ENCODE measurements at places on chromosomes 5 and 9.

DNA sequence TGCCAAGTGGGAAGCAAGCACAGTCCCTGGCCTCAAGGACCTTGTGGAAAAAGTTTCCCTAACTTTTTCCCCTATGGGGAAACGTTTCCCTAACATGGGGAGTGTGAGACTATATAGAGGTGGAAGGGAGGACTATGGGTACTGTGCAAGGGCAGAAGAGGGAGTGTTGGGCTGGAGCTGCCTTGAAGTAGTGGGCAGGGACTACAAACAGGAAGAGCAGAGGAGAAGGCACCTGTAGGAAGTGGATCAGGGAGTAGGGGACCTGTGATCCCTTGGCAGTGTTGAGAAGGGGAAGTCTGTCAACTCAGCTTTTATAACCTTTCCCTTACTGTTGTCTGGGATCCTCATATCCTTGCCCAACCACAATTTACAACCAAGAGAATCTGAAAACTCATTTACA, 1.4 kb downstream of the CMYA5 start:
- no peaks in the 10 kb centered on the region for H3K27me3 ChIP-seq
- H3K36me3 ChIP-seq = peaks cover 10% of the 10 kb centered on the region
- DNase-seq = no peak

GRCh38 chr9:107039542-107039941, 176.6 kb downstream of the ZNF462 start:
- H3K27me3 ChIP-seq = no peaks in the 10 kb centered on the region
- H3K36me3 ChIP-seq = no peaks in the 10 kb centered on the region
- DNase-seq = no peak
- H3K27ac ChIP-seq = no peak overlapping the region
- no peaks in the 10 kb centered on the region for H3K4me1 ChIP-seq

DNA sequence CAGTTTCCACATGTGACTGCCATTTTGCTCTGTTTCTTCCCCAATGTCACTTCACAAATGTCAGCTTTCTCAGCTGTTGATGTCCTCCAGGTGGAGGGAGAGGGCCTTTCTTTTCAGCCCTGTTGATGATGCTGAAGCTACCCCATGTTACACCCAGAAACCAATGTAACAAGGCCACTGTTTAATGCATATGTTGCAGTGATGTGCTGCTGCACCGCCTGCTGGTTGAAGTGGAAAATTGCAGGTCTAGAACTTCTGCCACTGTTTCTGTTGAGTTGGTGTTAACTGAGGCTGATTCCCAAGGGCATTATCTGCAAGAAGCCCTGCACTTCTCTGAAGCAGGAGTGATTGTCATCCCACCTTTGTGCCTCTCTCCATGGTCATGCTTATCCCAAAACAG, 428.4 kb downstream of the KDM4C start:
- H3K36me3 ChIP-seq = peaks cover 3% of the 10 kb centered on the region
- no peaks in the 10 kb centered on the region for H3K4me1 ChIP-seq
- no peak overlapping the region for H3K27ac ChIP-seq
- no peaks in the 10 kb centered on the region for H3K27me3 ChIP-seq
- no peak overlapping the region for H3K4me3 ChIP-seq

- no peaks in the 10 kb centered on the region for H3K27me3 ChIP-seq
- no peak for DNase-seq
- peak overlapping the region; percentile 96 for H3K27ac ChIP-seq
- H3K4me1 ChIP-seq = peaks cover 19% of the 10 kb centered on the region
Measured at GRCh38 chr9:127801955-127802575, 617 bp upstream of the FPGS start.

DNA sequence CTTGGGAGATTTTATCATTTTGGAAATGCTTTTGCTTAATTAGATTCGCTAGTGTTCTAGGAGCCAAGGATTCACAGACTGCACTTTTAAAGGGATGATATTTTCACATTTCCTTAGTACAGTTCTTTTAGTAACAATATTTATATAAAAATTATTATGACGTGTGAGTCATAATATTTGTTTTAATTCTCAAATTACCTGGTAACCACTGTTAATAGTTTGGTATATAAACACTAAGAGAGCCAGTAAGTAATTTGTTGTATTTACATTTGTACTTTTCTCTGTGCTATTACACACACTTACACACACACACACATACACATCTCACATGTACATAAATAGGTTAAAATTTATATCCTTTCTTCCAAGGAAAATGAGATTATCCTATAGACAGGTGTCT, 58.8 kb upstream of the RAD23B start:
- H3K4me3 ChIP-seq = no peak overlapping the region
- H3K36me3 ChIP-seq = no peaks in the 10 kb centered on the region
- no peak overlapping the region for H3K27ac ChIP-seq
- no peak for DNase-seq

DNA sequence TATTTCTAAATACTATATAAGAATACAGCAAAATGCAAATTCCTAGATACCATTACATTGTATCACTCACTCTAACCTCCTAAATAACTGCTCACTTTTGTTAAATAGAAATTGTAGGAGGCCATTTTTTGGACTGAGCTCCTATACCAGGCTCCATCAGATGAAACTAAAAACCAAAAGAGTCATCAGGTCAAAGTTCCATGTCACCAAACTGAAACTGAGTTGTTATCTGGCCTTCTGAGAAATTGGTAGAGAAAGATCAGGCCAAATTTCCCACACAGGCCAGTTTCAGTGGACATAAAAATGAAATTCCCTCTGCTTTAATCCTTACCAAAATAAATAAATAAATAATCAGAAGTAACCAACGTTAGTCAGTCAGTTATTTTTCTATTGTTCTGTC, 13.8 kb upstream of the SNX2 start:
- H3K36me3 ChIP-seq = no peaks in the 10 kb centered on the region
- no peak for DNase-seq
- no peaks in the 10 kb centered on the region for H3K27me3 ChIP-seq

DNA sequence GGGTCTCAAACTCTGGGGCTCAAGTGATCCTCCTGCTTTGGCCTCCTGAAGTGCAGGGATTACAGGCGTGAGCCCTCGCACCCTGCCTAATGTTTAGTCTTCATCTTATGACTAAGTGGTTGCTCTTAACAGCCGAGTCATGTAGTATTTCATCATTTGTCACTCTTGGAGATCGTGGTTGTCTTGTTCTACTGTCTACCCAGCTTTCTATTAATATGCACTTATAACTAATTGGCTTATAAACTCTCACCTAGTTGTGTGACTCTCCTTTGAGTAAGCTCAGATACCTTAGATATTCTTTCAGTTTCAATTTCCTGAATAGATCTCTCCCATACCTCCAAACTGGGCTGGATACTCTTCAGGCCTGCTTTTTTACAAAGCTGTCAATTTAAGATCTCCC, 19.9 kb downstream of the SLC44A1 start:
- no peak for DNase-seq
- H3K27me3 ChIP-seq = no peaks in the 10 kb centered on the region
- no peaks in the 10 kb centered on the region for H3K36me3 ChIP-seq

GRCh38 chr5:16737209-16737608, 120.4 kb upstream of the RETREG1 start:
- no peak overlapping the region for H3K4me3 ChIP-seq
- H3K36me3 ChIP-seq = no peaks in the 10 kb centered on the region
- no peak overlapping the region for H3K27ac ChIP-seq

- DNase-seq = no peak
- peaks cover 6% of the 10 kb centered on the region for H3K4me1 ChIP-seq
- no peaks in the 10 kb centered on the region for H3K36me3 ChIP-seq
- H3K4me3 ChIP-seq = no peak overlapping the region
- H3K27ac ChIP-seq = no peak overlapping the region
- no peaks in the 10 kb centered on the region for H3K27me3 ChIP-seq
Measured at GRCh38 chr9:111961009-111961408, 64.4 kb downstream of the UGCG start.

DNA sequence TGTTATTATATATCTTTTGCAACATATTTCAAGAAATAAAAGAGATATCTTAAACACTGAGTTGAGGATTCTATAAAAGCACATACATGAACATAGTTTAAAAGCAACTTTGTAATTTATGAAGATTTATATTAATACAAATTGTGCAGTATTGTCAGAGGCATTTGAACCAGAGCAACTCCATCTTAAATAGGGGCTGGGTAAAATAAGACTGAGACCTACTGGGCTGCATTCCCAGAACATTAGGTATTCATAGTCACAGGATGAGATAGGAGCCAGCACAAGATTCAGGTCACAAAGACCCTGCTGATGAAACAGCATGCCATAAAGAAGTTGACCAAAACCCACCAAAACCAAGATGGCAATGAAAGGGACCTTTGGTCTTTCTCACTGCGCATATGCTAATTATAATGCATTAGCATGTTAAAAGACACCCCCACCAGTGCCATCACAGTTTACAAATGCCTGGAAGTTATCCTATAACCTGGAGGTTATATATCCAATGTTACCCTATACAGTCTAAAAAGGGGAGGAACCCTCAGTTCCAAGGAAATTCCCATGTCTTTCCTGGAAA, 320.2 kb downstream of the FAM170A start:
- no peak for DNase-seq
- H3K36me3 ChIP-seq = no peaks in the 10 kb centered on the region
- no peaks in the 10 kb centered on the region for H3K27me3 ChIP-seq

- no peaks in the 10 kb centered on the region for H3K4me1 ChIP-seq
- DNase-seq = peak; percentile 7
- peaks cover 6% of the 10 kb centered on the region for H3K27me3 ChIP-seq
- no peak overlapping the region for H3K4me3 ChIP-seq
- no peaks in the 10 kb centered on the region for H3K36me3 ChIP-seq
Measured at GRCh38 chr9:130245474-130245873, 20.1 kb upstream of the HMCN2 start.

Data from tibial artery (tissue), 4 donors.